HEK293T (cell line): ENCODE measurements at places on chromosomes 5 and 9.

DNA sequence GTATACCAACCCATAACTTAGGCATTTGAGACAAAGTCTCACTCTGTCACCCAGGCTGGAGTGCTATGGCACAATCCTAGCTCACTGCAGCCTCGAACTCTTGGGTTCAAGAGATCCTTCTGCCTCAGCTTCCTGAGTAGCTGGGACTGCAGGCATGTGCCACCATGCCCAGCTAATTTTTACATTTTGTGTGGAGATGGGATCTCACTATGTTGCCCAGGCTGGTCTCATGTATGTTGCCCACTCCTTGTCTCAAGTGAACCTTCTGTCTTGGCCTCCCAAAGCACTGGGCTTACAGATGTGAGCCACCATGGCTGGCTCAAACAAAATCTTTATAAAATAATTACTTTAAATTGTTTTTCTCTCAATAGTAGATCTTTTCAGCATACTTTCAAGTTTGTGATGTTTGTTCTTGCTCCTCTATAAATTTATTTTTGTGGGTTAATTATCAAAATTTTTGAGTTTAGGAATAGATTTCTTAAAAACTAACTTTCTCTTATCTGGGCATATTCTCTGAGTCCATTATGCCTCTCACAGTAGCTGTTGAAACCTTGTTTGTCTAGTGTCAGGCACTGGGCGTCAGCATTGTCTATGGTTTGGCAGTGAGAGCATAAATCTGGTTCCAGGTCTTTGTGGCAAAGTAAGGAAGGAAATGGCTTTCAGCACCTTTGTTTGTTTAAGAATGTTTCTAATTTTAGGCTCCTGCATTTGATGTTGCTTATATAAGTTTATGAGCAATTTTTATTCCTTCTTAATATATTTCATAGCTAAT is 38.7 kb downstream of the NLN start:
- no peak for DNase-seq

- peak; percentile 89 for DNase-seq
Measured at GRCh38 chr5:149141224-149141956, at the start of gene ABLIM3. ABLIM3 (plus strand) TSS chr5:149141493; CDS start chr5:149142096, 603 bp downstream.

- no peak for DNase-seq
Measured at GRCh38 chr5:152462021-152462721, 57.1 kb upstream of the NMUR2 start.

DNA sequence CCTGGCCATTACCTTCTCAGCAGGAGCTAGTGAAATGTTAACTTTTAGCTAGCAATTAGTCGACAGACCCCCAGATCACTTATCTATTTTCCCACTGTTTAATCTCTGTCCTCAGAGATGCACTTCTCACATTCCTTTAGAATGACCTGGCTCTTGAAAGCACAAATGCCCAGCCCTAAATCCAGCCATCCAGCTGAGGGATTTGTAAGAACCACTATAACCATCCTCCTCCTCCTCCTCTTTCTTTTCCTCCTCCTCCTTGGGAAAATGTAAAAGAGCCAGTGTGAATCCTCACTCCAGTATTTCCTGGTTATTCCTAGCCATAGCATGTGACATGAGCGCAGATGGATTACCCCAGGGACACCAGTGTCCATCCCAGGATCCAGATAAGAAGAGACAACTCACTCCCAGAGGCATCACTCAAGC is 124.3 kb downstream of the ENC1 start:
- no peak for DNase-seq

- no peak for DNase-seq
Measured at GRCh38 chr9:137385061-137385655, 37.8 kb downstream of the EXD3 start.

GRCh38 chr9:113966394-113966793 is 90.3 kb downstream of the ZNF618 start:
- DNase-seq = no peak

DNA sequence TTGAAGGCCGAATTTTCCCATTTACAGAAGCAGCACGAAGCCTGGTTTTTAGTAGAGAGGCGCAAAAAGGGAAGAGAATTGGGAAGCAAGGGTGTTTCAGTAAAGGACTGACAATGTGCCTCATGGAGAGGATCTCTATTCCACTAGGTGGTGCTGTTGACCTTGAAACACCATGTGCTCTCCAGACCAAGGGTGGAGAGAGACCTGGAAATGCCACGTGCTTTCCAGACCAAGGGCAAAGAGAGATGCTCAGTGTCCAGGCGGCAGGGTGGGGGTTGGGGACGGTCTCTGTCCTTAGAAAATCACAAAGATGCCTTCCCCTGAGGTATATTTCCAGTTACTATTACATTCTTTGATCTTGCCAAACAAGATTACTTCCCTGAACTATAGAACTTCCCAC is 425.3 kb downstream of the CSNK1G3 start:
- DNase-seq = peak; percentile 46

DNA sequence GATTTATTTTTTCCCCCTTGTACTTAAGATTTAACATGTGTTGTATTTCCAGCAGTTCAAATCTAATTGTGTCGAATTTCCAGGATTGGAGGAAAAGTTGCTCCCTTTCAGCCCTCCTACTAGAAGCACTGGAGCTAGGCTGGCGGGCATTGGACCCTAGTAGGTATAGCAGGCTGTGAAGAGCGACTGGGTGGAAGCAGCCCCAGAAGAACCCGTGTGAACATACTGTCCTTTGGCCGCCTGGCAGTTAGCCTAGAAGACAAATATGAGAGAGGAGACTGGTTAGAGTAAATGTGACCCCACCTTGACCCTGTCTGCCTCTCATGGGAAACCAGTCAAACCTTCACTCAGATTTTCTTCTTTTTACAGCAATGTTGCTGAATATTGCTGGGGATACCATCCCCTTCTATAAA is 13.9 kb downstream of the ALDOB start:
- no peak for DNase-seq

DNA sequence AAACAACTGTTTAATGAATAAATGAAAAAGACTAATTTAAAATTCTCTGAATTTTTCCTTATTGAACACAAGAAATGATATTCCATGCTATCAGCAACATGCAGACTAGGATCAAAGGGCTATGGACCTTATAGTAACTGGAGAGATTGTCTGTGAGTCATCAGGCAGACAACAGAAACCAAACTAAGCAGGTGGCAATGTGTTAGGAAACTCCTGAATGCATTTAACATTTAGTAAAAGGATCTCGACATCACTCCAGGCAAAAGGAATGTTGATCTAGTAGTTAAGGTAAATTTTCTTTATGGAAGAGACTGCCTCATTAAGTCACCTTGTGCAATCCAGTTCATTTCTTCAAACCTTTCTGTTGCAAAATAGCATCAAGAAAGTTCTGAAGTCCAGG is 58.4 kb downstream of the ARL15 start:
- no peak for DNase-seq

DNA sequence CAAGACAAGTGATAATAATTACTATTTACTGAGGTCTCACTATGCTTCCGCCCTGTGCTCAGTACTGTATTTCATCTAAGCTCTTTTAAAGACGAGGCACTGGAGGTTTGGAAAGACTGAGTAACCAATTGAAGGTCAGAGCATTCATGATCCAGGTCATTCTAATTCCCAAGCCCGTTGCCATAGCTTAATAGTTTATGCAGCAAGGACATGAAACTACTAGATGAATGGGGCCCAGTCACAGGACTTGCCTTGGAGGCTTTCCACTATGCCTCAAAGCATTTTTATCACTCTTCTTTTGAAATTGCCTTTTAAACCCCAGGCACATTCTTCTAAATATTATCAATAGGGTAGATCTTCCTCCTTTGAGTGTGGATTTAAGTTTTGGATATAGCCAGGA is 17.2 kb upstream of the NFIB start:
- DNase-seq = no peak

GRCh38 chr9:127928676-127929624 is 1.6 kb downstream of the PIP5KL1 start:
- DNase-seq = no peak

DNA sequence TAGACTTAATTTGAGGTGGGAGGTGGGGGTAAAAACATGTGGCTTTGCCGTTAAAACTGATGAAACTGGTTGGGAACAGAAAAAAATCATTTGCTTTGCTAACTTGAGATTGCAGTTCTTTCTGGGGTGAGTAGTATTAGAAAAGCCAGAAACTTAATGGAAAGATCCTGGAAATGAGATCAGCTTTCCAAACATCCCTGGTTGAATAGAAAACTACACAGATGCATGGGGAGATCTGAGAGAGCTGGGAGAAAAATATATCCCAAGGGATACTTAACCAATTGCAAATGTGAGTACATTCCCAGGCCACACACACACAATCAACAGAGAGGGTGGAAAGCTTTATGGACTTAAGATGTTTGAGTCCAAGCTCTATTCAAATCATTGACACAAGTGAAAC is 222.3 kb downstream of the YTHDC2 start:
- no peak for DNase-seq

- no peak for DNase-seq
Measured at GRCh38 chr9:1989500-1989899, 25.6 kb upstream of the SMARCA2 start.
